Forelimb muscle (tissue), 1 donor: ENCODE measurements at places on chromosomes 1 and 21. TPM values are rescaled to one million over a fixed set of nuclear protein-coding genes. Genes with fewer than 3 reads are reported as not detected.

The PCAT6 gene
- 1.6 TPM for polyA plus RNA-seq

The SEMA4A gene
- 3.0 TPM for polyA plus RNA-seq

The CLIC6 gene
- not detected for polyA plus RNA-seq

The NTMT2 gene
- 0.59 TPM for polyA plus RNA-seq

The AQP10 gene
- not detected for polyA plus RNA-seq

The TTLL7 gene
- polyA plus RNA-seq, result 33.0 TPM

The PGLYRP3 gene
- polyA plus RNA-seq, result not detected

The RGS7 gene
- polyA plus RNA-seq, result not detected

The GNG4 gene
- 0.42 TPM for polyA plus RNA-seq

The RHCE gene
- polyA plus RNA-seq, result 0.53 TPM

The OR2L13 gene
- not detected for polyA plus RNA-seq

The CYP4X1 gene
- 3.7 TPM for polyA plus RNA-seq

The RNF19B gene
- 9.1 TPM for polyA plus RNA-seq

The OR10T2 gene
- not detected for polyA plus RNA-seq

The MAN1C1 gene
- 9.6 TPM for polyA plus RNA-seq

The KRTAP10-7 gene
- polyA plus RNA-seq, result not detected

The C8A gene
- not detected for polyA plus RNA-seq

The SH3BGR gene
- polyA plus RNA-seq, result 201 TPM

The PODN gene
- 7.8 TPM for polyA plus RNA-seq

The ANKRD65 gene
- 22.1 TPM for polyA plus RNA-seq

The C4BPB gene
- 0.18 TPM for polyA plus RNA-seq

The FMO3 gene
- polyA plus RNA-seq, result 0.19 TPM
